Activated CD4-positive, alpha-beta T cell treated with anti-CD3 and anti-CD28 coated beads for 24 hours (primary cell): ENCODE measurements at places on chromosomes 6 and 20.

GRCh38 chr6:21900730-21901129, 307.2 kb downstream of the SOX4 start:
- DNase-seq: no peak

DNA sequence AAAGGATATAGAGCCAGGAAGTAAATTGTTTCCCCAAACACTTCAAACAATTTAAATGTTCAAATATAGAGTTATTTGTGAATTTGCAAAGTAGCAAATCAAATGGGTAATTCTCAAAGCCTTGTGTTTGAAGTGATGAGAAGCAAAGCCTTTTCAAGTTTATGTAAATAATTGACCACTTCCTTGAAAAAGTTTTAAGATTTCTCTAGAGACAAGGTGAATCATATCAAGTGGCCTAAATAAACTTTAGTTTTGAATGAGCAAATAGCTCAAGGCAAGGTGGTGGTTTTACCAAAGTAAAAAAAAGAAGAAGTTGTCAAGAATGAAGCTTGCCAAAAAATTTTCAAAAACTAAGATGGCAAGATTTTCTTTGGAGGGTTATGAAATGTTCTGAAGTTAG, 42.6 kb upstream of the IFNGR1 start:
- DNase-seq: no peak

DNA sequence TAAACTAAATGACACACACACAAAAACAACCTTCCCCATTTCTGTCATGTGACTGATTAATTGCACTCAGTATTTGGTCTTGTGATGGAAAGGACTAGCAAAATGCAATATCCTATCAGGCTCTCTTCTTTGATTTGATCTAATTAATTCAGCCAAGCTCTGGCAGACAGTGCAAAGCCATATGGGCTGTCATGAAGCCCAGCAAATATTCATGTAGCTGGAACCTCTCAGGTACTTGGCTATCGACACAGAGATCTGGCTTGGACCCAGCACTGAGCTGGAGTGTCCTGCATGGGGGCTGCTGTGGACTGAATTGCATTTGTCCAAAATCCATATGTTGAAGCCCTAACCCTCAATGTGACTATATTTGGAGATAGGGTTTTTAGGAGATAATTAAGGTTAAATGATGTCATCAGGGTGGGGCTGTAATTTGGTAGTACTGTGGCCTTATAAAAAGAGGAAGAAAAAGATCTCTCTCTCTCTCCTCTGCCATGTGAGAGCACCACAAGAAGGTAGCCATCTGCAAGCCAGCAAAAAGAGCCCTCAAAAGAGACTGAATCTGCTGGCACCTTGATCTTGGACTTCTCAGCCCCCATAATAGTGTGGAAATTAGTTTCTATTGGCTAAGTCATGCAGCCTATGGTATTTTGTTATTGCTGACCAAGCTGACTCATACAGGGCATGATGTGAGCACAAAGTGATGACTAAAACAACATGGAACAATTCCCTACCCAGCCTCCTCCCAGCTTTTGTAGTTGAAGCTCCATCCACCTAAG, 77.1 kb downstream of the STMND1 start:
- no peak for DNase-seq

DNA sequence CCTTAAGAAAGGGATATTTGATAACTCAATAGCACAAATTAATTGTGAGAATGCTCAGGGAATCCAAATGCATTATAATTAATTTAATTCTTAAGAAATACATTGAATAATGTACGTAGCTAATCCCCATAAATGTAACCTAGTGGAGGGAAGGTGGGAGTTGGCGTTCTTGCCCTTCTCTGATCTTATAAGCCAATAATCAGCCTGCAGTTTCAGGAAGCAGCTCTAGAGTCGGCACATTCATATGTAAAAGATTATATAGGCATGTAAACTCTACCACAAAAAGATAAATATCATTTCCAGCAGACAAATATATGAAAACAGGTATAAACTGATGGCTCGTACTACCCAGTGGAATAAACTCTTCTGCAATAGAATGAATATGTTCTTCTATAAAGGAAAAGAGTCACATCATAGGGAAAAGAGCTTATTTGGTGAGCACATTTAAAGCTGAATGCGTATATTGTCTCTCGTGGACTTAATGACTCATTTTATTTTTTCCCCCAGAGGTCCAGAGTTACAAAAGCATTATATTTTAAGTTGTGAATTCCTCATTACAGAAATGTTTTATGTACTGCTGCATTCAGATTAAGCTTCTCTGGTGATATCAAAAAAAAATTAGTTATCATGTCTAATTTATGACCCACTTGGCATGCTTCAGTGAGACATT, 112.2 kb downstream of the TFAP2A start:
- no peak for DNase-seq

DNA sequence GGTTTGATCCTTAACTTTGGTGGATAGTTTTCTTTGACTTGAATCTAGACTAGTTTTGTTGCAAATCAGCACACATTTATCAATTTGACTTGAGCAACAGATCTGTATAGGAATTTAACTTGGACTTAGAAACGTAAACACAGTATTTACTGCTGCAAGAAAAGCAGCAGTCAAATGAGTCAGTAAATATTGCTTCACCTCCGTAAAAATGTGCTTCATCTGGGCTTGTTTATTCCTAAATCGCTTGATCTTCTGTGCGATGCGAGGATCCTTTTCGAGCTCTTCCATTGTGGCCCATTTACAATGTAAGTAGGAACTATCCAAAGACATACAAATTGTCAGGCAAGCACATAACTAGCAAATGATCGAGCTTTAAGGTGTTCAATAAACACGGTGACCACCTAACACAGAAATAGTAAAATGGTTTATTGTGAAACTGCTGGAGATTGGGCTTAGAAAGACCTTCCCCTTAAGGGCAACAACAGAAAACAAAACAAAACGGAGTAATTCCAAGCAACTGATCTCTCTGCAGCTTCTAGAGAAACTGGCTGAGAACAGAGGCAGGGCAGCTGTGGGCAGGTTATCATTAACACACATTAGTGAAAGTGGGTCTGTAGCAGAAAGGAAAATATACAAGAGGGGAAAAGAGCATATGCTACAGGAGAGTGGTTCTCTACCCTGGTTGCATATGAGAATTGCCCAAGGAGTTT, 120.8 kb downstream of the CHD6 start:
- DNase-seq: no peak

DNA sequence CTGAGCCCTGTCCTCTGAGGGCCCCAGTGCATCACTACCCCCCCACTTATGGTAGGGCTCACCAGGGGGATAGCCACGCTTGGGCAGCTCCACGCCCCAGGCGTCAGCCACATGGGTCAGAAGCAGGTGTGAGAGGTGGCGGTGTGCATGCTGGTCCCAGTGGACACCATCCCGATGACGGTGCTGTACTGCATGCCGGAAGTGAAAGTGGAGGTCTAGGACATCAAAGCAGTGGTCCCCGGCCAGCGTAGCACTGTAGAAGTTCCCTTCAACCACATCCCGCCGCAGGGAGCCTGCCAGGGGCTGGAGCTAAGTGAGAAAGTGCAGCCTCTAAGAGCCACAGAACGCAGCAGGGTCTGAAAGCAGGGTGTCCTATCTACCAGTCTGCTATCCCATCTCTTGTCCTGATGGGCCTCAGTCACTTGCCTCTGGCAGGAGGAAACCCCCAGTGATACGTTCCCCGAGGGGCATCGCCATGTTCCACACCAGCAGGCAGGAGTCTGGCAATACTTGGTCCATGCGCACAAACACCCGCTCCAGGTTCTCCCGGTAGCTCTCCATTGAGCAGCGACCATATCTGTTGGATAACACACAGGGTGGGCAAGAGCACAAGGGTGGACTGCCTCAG, 2.2 kb downstream of the PCED1A start:
- no peak for DNase-seq

DNA sequence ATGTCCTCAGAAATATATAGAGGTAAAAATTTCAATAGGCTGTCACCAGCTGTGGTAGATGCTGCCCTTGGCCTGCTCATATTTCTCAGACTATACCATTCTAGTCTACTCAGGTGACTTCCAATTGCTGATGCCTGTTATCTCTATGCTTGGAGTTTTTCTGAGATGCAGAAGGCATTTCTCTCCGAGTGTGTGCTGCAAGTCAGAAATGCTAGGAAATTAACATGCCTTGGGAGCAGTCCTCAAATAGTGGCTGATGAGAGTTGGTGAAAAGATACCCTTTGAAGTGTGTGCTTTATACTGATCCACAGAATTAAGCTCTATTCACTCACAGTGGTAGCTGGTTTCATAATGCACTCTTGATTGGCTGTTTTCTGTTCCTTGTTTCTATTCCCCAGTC, 43.2 kb upstream of the PKIB start:
- no peak for DNase-seq

DNA sequence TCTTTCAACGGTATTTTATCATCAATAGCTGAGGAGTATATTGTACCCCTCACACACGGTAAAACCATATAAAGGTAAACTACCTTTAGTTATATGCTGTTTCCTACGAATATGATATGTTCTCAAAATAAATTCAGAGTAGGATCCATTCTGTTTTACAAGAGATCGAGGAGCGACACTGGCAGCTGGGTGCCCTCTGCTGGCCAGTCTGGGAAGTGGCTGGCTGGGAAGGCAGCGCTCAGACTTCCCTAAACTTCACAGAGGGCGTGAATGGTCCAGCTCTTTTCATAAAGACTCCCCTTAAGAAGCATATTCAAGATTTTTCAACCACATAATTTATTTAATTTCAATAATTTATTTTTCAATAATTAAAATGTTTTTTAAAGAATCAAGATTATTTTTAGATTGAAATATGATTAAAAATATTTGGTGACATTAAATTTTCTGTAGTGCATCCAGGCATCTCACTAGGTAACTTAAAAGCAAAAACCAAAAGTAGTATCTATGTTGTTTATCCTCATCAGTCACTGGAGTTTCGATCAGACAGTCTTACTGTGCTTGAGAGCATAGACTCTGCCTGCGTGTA, 187.5 kb upstream of the PDE10A start:
- peak; percentile 28 for DNase-seq

GRCh38 chr20:36128463-36129159, 25.9 kb upstream of the EPB41L1 start:
- no peak for DNase-seq

- no peak for DNase-seq
Observed at GRCh38 chr6:6287415-6287814, 33.0 kb downstream of the F13A1 start.

- no peak for DNase-seq
Observed at GRCh38 chr6:163533443-163533842, 118.9 kb downstream of the QKI start.

DNA sequence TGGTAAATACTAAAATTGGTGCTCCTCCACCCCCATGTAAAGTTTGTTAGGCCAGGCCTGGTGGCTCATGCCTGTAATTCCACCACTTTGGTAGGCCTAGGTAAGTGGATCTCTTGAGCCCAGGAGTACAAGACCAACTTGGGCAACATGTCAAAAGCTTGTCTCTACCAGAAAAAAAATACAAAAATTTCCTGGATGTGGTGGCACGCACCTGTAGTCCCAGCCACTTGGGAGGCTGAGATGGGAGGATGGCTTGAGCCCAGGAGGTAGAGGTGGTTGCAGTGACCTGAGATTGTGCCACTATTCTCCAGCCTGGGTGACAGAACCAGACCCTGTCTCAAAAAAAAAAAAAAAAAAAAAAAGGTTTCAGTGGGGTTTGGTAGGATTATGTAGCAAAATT, 41.7 kb downstream of the ITCH start:
- DNase-seq: no peak

DNA sequence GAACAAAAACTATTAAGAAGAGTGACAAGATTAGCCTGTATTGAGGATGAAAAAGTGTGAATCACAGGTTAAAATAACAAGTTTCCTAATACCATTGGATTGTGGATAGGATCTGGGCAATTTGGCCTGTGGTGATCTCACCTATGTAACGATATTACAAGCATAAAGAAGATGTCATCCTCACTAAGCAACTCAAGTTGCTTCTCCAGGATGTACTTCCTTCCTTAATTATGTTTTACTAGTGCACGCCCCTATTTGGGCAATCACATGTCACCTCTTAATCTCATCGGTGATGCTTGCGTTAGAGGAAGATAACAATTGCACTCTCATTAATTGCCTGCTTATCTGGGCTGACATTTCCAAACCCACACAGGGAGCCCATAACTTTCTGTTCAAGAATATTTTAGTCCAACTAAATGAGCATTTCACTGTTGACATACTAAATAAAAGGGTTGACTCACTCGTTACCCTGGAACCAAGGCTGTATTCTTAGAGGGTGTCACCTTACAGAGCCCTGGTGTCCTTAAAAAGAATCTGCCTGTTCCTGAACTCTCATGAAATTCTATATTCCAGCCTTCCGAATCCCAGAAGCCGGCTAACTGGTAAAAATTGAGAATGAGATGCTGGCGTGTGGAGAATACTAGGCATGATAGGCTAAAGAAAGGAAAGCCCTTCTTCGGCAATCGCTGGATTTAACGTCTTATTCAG, 88.2 kb upstream of the ATXN1 start:
- no peak for DNase-seq

- no peak for DNase-seq
Observed at GRCh38 chr6:5679691-5680090, 327.0 kb downstream of the NRN1 start.

DNA sequence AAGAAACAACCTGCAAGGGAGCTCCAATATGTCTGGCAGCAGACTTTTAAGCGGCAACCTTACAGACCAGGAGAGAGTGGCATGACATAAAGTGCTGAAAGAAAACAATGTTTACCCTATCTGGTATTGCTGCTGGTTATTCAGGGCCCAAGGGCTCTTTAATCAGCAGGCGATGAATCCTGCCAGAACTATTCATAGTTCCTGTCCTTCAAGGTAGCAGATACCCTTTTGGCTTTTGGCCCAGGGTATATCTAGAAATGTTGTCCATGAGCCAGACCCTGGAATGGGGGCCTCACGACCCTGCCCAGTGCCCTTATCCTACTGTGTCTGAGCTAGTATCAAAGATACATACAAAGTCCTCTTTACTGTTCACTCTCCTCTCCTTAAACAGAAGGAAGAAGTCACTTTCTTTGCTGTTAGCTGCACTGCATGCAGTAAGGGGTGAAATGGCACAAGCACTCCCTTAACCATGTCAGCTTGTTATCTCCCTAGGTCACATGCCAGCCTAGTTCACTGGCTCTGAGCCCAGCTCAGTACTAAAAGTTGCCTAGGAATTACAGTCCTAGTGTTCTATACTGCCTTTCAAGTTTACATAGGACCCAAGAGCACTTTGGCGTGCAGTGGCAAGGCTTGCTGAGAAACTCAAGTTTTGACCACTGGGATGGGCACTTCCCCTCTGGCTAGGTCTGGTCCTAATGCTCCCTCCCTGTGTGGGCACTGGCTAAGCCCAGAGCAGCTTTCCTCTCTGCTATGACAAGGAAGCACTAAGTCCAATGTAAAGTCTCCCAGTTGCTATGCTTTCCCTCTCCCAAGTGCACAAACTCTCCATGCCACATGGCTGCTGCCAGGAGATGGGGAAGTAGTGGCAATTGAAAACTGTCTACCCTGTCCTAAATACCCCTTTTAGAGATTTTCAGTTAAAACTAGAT, 122.0 kb downstream of the HTR1B start:
- no peak for DNase-seq

DNA sequence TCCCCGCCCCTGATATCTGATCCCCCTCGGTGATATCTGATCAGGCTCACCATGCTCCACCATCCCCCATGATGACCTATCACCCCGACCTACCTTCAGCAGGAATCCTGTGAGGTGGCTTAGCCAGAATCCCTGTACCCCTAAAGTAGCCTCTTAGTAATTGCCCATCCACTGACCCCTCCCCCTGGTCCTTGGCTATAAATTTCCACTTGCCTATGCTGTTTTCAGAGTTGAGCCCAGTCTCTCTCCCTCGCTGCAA, 177.5 kb upstream of the GGTLC1 start:
- DNase-seq: no peak
